ENCODE measurements at places on chromosomes 6 and 20. TPM values are rescaled to one million over a fixed set of nuclear protein-coding genes. Genes with fewer than 3 reads are reported as not detected.

- DNase-seq = no peak
These were observed 16.7 kb upstream of the TFAP2A start for GRCh38 chr6:10431423-10432164.

GRCh38 chr6:43172104-43173007 lies 1.3 kb downstream of the SRF start:
- DNase-seq = peak; percentile 73

DNA sequence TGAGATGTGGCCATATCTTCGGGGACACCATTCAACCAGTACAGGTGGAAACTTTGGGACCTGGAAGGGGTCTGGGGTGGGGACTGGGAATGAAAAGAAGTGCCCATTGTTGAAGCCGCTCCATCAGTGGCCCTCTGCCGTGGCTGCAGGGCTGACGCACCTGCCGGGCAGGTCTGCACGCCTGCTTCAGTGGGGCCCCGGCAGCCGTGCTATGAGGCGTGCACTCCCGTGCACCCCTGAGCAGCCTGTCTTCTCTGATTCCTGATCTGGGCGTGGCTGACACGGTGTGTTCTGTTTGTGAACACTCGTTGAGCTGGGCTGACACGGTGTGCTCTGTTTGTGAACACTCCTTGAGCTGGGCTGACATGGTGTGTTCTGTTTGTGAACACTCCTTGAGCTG lies 155.9 kb downstream of the TAF4 start:
- no peak for DNase-seq

GRCh38 chr20:62305149-62305764 lies 2.5 kb downstream of the ADRM1 start:
- no peak for DNase-seq

DNA sequence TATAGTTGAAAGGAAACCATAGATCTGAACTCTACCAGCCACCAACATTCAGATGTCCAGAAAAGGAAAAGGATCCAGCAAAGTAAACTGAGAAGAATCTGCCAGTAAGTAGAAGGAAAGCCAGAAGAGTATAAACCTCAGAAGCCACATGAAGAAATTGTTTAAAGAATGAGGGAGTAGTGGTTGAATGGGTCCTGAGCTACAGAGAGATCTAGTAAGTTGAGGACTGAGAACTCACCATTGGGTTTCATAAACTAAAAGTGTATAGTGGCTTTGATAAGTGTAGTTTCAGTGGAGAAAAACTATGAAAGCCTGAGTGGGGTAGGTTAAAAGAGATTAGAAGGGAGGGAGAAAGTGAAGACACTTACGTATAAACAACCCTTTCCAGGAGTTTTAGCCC lies 32.0 kb upstream of the SUMO4 start:
- no peak for DNase-seq

Gene LRRN4
- total RNA-seq = not detected

Gene RTF2
- total RNA-seq = 65.5 TPM

Data from left colon (tissue), 2 donors.